ENCODE measurements at places on chromosomes 4 and X.

DNA sequence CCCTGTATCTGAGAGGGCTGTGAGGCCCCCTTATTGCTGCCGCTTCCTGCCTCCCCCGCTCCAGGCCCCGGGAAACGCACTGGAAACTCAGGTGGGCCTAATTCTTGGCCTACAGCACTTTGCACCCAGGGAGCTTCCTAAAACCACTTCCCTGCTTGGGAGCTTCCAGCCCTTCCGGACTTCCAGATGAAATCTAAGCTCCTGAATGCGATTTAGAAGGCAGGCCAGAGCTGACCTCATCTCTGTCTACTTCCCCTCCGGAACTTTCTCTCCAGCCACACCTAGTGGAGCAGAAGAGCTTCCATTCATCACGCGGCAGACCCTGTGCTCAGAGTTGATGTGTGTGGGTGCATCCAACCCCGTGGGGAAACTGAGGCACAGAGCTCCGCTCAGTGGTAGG lies 84.2 kb downstream of the SORCS2 start:
- no peak for DNase-seq

GRCh38 chr4:184401397-184402171 lies 72.8 kb downstream of the IRF2 start:
- DNase-seq, result no peak

DNA sequence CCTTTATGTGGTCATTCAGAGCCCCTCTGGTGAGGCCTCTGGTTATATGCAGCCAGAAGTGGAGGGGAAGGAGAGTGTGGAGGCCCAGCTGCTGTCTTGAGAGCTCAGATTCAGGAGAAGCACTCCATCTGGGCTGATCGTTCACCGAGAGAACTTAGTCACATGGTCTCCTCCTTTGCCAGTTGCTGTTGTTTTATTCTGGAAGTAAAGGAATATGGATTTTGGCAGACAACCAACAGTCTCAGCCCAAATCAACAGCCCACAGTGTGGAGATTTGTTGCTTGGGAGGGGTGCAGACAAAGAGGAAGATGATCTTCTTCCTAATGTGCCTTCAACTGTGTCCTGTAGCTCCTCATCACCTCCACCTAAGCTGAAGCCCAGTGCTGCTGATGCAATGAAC lies 355.4 kb downstream of the ANK2 start:
- no peak for DNase-seq

DNA sequence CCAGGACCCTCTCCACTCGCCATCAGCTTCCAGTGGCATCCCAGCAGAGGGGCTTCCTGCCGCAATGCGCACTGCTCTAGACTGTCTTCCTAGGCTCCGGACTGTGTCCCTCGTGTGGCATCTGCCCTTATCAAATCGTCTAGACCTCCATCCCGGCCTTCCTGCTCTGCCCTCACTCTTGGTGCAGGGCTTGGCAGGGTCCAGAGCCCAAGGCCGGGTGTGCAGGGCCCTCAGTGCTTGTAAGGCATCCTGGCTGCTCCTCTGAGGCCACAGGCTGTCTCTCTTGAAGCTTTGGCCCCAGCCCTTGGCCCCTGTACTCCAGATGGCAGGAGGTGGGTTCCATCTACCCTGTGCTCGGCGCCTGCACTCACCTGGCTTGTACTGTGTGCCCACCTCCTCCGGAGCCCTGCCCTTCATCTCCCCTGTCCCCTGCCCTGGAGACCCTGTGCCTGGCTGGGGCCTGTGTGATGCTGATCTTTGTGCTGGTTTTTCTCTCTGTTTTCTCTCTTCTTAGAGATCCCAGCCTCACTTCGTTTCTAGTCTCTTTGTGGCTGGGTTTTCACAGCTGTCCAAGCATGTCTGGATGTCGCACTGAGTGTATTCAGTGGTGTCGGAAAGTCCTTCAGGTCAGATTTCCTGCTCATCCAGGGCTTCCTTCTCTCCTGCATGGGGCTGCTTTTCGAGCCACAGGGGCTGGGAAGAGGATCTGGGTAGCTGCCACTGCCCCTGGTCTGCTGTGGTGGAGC lies 3.7 kb upstream of the TREX2 start:
- DNase-seq, result no peak

GRCh38 chr4:3007724-3008123 lies 44.4 kb downstream of the GRK4 start:
- DNase-seq, result no peak

GRCh38 chrX:46683048-46683447 lies 75.9 kb downstream of the SLC9A7 start:
- DNase-seq, result no peak

DNA sequence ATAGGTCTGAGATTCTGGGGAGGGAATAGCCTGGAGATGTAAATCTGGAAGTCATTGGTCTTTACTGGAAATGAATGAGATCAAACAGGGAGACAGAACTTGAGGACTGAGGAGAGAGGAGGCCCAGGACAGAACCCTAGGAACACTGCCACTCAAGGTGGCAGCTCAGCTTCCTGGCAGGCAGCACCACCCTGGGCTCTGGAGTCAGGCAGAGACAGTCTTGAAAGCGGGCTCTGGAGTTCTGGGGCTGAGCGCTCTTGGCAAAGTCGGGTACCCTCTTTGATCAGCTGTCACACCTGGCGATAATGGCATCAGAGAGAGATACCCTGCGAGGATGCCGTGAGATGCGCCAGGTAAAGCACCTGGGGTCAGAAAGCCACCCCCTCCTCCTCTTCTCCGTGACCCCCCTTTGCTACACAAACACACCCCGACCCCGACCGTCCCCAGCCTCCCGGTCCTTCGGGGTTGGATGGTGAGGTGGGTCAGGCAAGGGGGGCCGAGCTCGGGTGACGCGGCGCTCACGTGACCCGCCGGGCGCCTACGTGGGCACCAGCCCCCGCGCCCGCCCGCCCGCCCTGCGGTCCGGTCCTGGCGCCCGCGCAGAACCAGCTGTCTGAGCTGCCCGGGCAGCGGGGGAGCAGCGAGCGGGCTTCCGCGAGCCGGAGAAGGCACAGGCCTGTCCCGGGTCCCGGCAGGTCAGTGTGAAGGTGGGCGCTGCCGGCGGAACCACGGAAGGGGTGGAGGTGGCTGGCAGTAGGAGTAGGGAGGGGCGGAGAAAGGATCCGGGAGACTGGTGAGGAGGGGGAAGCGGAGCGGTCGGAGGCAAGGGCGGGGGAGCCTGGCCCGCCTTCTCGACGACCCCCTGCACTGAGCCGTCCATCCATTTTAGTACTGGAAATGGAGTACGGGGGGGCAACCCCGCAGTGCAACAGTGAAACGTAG lies at the start of gene TCEAL3:
TCEAL3 (plus strand) TSS at position 600 of the 942 bp plus-strand sequence. CDS start 1,102 bp downstream, outside the sequence.
- DNase-seq, result peak; percentile 76

DNA sequence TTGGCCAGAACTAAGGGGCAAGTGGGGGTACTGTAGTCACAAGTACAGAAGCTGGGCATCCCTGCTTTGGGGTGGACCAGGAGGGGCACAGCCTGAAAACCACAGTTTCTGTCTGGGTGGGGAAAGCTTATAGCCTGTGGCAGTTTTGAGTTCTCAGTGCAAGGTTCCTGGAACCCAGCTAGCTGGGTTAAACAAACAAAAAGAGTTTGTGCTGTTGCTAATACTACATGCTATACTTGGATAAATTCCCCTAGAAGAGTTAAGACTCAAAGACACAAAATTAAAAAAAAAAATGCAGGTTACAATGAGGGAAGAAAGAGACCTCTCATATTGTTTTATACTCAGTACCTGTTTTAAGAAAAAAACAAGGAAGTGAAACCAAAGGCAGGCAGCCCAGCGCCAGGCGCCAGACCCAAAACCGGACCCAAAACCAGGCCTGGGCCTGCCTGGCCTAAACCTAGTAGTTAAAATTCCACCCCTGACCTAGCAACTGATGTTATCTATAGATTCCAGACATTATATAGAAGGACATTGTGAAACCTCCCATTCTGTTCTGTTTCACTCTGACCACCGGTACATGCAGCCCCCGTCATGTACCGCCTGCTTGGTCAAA lies 50.8 kb downstream of the SLC2A9 start:
- DNase-seq, result no peak

GRCh38 chr4:153594210-153594609 lies 89.9 kb upstream of the TLR2 start:
- no peak for DNase-seq

DNA sequence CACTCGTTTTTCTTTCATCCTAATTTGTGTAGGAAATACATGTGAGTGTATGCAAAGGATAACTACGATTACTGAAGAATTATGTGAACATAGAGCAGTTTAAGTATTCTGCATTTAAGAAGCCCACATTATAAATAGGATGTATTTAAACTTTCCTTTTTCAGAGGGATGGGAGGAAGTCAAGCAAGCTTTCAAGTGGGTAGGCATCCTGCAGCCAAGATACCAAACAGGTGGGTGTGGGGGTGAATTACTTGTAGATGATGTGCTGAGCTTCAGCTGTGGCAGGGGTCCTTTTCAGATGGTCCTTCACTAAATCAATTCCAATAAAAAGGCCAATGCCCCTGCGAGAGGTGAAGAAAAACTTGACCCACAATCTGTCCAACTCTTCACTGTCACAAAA lies 16.3 kb downstream of the ETNPPL start:
- no peak for DNase-seq

- DNase-seq, result no peak
Observed at GRCh38 chr4:42855779-42856178, 36.7 kb upstream of the GRXCR1 start.

GRCh38 chr4:189516902-189517301 lies 423.8 kb upstream of the FRG1 start:
- no peak for DNase-seq

DNA sequence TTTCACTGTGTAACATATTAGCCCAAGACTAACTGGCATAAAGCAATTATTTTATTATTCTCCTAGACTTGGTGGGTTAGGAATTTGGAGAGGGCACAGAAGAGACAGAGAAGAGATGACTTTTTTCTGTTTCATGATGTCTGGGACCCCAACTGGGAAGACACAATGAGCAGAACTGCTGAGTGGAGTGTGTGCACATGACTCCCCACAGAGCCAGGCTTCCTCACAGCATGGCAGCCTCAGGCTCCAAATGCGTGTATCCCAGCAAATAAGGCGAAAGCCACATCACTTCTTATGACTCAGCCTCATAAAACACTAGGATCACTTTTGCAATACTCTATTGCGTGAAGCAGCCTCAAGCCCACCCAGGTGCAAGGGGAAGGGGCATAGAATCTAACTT lies 68.4 kb downstream of the MFAP3L start:
- no peak for DNase-seq

DNA sequence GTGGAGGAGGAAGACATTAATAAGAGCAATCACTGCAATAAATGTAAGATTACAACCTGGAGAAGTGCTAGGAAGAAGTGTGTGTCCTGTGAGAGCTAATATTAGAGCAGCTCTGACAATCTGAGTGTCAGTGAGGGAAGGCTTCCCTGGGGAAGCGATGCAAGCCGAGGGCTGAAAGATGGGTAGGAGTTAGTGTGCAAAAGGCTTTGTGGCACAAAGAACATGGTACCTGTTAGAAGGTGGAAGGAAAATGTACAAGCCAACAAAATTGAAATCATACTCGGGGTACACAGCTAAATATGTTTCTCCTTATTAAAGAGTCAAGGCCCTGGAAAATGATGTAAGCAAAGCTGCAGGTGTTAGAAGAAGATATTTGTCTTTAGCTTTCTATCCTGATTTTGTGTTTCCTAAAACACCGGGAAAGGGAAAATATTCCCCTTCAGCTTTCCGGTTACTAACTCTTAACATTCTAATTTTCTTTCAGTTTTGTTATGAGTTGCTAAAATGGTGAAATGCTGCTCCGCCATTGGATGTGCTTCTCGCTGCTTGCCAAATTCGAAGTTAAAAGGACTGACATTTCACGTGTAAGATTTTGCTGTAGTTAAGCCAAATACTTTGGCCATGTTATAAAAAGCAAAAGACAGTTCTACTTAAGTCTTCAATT lies 808 bp downstream of the THAP6 start:
- peak; percentile 63 for DNase-seq

- DNase-seq, result no peak
Observed at GRCh38 chr4:4771160-4771559, 88.3 kb upstream of the MSX1 start.

DNA sequence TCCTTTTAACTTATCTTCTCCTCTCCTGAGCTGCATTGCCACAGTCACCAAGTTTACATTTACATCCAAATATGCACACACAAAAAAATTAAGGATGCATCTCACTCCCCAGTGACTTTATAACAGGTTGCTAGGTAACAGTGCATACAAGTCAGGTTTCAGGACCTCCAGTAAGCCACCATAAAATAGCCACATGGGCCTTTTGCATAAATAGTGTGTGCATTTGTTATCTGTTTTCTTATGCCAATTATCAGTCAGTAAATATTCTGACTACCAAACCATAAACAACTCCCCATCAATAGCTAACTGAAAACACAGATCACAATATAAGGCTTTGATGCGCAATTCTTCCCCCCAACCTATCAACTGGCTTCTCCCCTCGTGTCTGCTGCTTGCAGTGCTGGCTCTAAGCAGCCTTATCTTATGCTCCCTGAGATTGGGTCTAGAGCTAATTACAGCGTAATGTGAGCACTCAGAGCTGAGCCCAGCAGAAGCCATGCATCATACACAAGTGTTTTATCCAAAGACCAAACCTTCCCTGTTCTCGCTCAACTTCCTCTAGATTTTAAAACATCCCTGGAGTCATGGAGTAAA lies 55.4 kb downstream of the ZNF827 start:
- no peak for DNase-seq

DNA sequence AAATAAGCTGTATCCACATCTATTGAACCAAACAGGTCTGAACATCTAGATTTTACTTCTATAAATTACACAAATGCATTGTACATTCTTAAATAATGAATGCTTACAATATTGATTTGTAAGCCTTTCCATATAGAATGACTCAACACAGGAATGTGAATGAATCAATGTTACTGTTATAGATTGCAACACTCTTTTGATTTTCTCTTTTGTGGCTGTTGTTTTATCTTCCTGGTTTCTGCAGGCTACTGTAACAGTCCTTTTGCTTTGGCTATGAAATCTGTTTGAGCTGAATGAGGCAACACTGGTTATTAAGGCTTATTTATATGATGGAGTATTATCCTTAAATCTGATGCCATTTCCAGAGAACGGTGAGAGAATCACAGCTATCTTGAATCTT lies 49.5 kb downstream of the GPR50 start:
- DNase-seq, result no peak

DNA sequence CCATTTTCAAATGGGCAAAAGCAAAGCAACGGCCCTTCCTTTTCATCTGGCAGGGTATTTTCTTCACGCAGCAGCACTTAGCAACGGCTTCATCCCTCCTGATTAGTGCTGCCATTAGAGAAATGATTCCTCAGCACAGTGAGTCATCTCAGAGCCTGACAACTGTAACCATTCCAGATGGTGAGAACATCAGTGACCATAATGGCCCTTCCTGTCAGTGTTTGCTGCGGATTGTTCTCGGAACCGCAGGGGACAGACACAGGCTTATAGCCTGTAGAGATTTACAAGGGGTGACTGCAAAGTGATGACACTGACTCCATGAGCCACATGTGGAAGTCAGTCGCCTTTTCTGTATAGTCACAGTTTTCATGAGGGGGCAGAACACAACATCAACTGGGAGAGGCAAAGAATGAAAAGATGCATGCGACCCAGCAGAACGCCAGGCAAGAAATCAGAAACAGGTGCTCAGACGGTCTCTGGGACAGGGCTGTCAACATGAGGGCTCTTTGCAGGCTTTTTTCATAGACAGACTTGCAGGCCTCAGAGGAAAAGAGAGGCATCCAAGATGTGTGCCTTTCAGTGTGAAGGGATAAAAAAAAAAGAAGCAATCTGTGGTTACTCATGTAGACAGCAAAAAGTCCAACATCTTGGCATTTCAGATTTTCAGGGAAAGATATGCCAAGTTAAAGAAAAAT lies 69.9 kb upstream of the FBXW7 start:
- no peak for DNase-seq

Data from activated effector memory CD4-positive, alpha-beta T cell treated with anti-CD3 and anti-CD28 coated beads, Interleukin-2, amount 50 U/mL, for 16 hours (primary cell).